ENCODE measurements at places on chromosomes 3 and 15.

DNA sequence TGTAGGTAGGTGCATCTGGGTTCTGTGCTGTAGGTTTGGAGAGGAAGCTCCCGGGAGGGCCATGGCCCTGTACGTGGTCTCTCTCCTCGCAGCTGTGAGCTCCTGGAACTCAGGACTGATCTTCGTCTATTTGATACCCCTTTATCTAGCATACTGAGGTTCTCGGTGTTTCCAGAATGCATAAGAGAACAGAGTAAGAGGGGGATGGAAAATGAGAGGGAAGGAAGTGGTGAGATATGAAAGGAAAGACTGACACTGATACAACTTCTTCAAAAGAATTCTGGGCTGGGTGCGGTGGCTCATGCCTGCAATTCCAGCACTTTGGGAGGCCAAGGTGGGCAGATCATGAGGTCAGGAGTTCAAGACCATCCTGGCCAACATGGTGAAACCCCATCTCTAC is 90.7 kb downstream of the CHRD start:
- DNase-seq = no peak

DNA sequence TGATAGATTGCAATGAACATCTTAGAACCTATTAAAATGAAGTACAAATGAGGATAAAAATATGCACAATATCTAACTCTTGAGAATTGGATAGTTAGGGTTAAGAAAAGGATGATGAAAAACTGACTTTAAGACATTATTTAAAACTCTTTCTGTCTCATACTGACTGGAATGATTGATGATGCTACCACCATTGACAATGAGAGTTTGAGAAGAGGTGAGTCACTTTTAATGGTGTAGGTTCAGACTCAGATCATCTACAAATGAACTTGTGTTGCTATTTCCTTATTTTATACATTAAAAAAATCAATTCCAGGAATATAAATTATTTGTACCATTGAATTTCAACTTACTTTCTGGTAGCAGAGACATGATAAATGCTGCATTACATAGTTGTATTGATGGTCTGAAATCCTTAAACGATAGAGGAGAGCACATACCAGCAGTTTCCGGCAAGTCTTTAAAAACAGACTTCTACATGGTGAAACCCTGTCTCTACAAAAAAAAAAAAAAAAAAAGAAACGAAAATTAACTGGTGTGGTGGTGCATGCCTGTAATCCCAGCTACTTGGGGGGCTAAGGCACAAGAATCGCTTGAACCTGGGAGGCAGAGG is 409.0 kb downstream of the OTOL1 start:
- DNase-seq = no peak

DNA sequence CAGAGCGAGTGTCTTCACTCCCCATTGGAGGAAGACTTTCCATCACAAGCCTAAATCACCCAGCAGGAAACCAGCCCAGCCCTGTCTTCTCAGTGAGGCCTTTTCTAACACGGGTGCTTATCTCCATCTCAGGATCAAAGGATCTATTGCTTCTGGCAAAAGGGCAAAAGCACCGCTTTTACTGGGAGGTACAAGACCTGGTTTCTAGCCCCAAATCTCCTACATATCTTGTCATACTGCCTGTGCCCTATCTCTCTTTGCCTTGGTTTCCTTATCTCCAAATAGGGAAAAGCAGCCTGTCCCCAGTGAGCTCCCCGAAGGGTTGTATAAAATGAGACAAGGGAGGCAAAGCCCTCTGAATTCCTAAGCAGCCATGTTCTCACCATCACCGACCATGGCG is 5.2 kb downstream of the GLB1 start:
- DNase-seq = no peak

DNA sequence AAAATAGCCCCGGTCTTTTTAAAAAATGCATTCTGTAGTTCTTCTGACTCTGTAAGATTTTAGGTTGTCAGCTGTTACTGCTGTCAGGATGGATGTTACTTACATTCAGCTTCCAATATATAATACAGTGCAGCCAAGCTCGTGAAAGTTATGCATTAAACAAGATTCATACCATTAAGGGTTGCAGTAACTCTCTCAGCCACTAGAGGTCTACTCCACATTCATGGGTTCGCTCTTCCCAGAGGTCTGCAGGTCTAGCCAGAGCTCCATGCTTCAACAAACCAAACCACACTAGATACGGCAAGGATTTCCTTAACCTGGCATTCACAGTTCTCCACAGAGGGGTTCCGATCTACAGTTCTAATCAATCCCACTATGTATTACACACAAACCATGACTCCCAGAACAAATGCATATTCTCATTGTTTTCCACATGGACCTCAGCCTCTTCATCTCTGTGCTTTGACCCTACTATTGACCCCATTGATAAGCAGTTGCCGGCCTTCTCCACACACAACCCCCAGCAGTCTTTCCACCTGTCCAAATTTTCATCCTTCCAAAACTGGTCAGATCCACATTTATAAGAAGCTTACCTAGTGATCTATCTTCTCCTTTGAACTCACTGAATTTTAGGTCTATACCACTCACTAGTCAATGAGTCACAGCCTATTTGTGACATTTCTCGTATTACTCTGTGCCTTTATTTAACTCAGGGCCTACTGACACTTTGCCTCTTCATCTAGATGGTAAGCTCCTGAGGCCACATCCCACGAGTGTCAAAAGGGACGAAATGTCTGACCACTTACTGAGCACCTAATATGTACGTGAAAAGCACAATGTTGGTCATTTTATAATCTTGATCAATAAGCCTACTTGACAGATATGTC is 33.7 kb downstream of the RORA start:
- DNase-seq = no peak

DNA sequence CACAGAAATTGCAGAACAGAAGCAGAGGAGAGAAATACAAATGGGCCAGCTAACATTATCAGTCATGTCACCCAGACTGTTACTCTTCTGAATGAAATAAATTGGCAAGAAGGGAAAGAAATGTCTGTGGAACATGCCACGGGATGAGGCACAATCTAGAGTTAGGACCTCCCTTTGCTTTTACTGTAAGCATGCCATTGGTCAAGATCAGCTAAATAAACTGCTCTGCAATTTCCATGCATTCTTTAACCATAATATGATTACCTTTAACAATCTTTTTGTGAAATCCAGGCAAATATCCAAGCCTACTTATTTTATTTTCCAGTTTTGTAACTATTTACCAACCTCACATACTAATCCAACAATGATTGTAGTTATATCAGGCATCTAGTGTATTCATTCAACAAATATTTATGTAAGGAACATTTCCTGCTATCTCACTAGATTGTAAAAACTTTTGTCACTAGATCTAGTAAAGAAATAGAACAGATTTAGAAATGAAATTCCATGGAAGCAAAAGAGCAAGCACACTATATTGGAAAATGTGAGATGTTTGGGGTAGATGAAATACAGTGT is 383.4 kb downstream of the MECOM start:
- DNase-seq = no peak

DNA sequence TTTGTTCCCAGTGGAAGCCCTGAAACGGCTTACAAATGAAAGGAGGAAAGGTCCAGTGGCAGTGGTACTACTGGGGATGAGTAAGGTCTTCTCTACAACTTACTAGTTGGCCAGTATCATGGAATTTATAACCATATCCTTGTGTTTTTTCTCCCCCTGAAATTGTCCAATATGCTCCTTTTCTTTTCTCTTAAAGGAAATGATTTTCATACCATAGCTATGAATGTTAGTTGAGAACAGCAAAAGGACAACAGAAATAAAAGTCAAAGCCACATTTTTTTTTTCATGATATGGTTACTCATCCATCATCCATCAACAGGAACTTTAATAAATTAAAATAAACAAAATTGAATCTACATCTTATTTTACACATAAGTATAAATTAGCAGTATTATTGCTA is 450.4 kb downstream of the MFSD1 start:
- DNase-seq = no peak

GRCh38 chr3:146493221-146493620 is 23.9 kb upstream of the PLSCR2 start:
- no peak for DNase-seq

GRCh38 chr3:71371282-71371681 is 212.2 kb downstream of the FOXP1 start:
- no peak for DNase-seq
